ENCODE measurements at places on chromosomes 5 and 9.

GRCh38 chr9:111662576-111663300 lies 1.3 kb downstream of the GNG10 start:
- no peak for DNase-seq

- DNase-seq = no peak
Measured at GRCh38 chr5:148748702-148749392, 77.6 kb upstream of the ADRB2 start.

- DNase-seq = no peak
Measured at GRCh38 chr9:137050570-137050969, 3.3 kb downstream of the ENTPD2 start.

DNA sequence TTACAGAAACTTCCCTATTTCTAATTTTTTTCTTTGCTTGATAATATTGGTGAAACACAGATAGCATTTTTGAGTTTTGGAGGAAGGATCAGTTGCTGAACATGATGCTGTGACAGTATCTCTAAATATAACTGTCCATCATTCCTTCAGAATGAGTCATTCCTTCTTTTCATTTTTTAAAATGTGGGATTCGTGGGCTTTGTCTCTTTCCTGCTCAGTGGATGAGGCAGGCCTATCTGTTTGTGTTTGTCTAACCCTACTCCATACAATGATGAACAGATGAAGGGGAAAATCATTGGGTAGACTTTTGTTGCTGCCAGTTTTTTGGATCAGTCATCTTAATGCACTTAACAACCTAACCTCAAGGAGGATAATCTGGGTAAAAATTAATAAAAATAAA lies 15.7 kb upstream of the OR13C8 start:
- DNase-seq = no peak

DNA sequence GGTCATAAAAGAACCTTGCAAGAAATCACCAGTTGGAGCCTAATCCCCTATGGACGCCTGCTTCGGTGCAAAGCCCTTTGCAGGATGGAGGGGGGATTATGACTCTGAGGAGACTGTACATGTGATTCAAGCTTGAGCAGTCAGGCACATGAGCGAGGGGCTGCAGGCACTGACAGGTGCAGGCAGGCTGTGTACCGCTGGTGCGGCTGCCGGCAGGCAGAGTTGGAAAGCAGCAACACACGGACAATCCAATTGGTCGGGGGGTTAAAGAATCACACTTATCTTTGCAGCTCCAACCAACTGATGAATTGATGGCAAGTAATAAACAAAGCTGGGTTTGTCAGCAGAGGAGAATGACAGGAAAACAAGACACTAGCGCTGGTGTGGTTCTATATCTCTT lies 5.7 kb downstream of the WHRN start:
- DNase-seq = no peak

DNA sequence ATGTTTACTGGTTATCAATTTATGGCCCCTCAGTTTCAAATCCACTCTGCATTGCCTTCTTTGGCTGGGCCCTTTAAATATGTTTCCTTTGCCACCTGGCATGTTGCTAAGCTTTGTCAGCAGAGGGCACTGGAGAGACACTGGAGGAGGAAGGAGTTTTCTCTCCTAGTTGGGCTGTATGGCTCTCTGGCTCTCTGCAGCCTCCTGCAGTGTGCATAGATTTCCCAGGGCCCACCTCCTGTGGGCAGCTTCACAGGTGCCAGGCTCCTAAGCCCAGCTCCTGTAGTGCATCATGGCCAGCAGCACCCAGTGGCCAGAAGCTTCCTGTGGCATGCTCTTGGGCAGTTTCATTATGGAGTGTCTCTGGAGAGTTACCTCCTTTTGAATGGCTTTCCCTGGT lies 23.3 kb downstream of the CAVIN4 start:
- peak; percentile 75 for DNase-seq

Data from OCI-M1 (cell line).